Stimulated activated CD4-positive, alpha-beta T cell treated with anti-CD3 and anti-CD28 coated beads, Interleukin-15, amount 100 ng/mL, for 1 hour (primary cell): ENCODE measurements at places on chromosomes 3 and 15.

- DNase-seq: no peak
Measured at GRCh38 chr3:143822374-143822773, 25.9 kb downstream of the SLC9A9 start.

DNA sequence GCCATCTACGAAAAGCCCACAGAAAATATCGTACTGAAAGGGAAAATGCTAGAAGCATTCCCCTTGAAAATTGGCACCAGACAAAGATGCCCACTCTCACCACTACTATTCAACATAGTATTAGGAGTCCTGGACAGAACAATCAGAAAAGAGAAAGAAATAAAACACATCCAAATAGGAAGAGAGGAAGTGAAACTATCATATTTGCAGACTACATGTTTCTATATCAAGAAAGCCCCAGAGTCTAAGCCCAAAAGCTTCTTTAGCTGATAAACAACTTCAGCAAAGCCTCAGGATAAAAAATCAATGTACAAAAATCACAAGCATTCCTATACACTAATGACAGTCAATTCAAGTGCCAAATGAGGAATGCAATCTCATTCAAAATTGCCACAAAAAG lies 15.6 kb downstream of the OR5K3 start:
- no peak for DNase-seq

DNA sequence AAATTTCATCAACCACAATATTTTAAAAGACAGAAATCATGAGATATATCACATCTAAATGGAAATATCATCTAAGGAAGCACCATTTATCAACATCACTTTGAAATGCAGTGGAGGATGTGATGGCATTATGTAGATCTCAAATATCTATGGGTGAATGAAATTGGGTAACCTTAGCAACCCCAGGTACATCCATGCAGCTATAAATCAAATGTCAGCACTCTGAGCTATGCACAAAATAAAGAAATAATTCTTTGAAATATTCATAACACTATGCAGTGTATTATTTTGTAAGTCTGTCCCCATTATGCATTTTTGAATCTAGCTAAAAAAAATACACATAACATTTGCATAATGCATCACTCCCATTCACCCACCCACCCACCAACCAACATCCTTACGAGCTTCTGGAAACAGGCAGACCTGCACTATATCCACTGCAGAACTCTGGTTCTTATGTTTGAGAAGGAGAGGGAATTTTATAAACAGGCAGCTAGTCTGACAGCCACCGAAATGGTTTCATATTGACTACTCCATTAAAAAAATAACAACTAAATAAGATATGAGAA lies 186.8 kb downstream of the SHOX2 start:
- no peak for DNase-seq

DNA sequence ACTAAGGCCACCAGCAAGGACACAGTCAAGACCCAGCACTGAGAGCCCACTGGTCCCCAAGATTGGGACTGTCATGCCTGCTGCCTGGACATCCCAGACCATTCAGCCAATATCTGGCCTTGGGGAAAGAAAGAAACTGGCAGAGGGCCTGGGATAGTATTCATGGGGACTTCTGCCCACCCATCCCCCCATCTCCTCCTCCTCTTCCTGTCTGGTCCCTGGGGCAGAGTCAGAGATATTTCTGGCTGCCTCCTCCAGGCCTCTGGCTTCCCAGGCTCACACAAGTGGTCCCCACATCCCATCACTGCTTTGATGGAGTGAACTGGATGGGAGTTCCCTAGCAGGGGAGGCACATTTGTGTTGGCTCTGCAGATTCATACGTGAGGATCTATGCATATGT lies 4.2 kb upstream of the RASL12 start:
- no peak for DNase-seq

- DNase-seq: no peak
Measured at GRCh38 chr3:122589297-122589696, 11.8 kb downstream of the PARP15 start.

DNA sequence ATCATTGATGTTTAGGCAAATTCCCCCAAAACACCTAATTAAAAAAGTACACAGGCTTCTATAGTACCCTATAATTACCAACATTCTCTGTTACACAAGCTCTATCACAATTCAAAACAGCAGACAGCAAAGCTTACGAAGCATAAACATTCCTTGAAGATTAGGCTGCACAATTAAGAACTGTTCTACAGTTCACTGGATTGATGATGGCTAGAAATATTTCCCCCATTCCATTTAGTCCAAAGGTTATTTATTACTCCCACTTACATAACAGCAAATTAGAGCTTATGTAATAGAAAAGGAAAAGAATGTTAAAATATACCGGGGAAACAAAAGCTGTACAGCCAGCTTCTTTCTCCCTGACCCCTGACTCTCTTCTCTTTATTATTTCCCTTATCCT lies 49.3 kb downstream of the UACA start:
- DNase-seq: no peak

GRCh38 chr3:15051531-15051930 lies 13.6 kb downstream of the MRPS25 start:
- DNase-seq: no peak

DNA sequence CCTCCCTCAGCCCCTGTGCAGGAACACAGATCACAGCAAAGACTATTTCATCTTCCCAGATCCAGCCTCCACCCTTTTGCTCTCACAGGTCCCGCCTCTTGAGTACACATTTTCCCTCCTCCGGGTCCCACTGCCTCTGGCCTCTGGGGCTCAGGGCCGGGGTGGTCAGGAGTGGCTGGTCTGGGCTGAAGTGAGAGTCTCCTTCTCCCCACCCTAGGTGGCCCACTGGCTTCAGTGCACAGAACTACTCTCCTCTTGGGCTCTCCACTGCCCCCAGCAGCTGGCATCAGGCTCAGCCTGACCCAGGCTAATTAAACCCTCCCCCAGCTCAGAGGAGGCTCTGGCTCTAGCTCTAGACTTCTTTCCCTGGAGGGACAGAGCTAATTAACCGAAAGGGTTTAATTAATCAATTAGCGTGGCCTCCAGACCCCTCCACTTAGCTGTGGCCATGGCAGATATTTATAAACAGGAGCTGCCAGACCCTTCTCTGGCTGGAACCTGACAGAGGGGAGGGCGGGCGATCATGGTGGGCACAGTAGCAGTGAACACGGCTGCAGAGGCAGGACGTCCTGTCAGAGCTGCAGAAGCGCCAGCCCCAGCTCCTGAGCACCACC lies 15.1 kb downstream of the DUSP7 start:
- no peak for DNase-seq

DNA sequence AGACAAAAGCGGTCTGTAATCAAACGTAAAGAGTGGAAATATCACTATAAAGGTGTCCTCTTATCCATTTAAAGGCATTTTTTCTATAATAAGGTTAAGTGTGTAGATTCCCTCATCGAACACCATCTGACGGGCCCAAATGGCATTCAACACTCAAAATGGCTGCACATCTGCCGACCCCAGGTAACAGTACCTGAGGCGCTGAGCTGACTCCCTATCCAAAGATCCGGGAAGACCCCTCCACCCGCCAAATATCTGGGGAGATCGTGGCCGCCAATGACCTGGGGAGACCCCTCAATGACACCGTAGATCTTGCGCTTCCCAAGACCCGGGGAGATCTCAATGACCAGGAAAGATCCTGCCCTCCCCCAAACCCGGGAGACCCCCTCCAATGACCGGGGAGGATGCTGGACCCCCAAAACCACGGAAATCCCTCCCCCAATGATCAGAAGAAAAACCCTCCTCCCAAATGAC lies 476 bp downstream of the IP6K2 start:
- no peak for DNase-seq

DNA sequence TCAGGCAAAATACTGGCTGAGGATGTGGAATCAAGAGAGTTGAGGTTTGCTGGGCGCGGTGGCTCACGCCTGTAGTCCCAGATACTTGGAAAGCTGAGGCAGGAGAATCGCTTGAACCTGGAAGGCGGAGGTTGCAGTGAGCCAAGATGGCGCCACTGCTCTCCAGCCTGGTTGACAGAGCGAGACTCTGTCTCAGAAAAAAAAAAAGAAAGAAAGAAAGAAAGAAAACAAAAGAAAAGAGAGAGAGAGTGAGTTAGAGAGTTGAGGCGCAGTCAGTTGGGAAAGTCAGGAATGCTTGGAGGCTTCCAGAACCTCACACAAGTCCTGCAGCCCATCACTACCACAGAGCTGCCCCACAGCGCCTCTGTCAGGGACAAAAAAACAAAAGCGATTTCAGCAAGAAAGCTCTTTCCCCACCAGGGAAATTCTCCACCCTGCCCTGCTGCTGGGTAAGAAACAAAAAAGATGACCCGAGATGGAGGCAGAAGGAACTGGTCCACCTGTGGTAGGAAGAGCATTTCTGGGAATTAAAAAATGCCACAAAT lies 13.8 kb downstream of the HDC start:
- DNase-seq: no peak
